ENCODE measurements at places on chromosomes 5 and 9. TPM values are rescaled to one million over a fixed set of nuclear protein-coding genes. Genes with fewer than 3 reads are reported as not detected.

The ZNF367 gene
- total RNA-seq, result 12.1 TPM

The PTGS1 gene
- total RNA-seq, result 1.9 TPM

The POLR3G gene
- total RNA-seq, result 3.3 TPM

DNA sequence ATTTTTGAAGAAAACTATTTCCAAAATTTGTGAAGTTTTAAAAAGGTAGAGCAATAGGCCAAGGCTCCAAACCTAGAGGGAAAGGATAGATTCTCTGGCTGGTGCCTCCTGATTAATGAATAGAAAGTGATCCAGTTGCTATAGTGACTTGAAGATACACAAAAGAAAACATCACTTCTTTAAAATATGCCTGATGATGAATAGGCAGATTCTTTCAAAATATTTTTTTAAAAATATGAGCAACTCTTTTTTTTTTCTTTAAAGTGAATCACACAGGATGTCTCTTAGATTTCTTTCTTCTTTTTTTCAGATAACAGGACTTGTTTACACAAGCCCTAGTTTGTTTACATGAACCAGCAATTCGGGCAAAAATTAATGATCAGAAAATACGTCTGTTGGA is 124.4 kb downstream of the RFK start:
- no peak for DNase-seq
